ENCODE measurements at places on chromosomes 4 and X.

GRCh38 chr4:118712872-118713271 is 27.7 kb downstream of the METTL14 start:
- no peak for DNase-seq

- DNase-seq: no peak
Observed at GRCh38 chr4:185810746-185811508, 1.1 kb downstream of the SORBS2 start.

- no peak for DNase-seq
Observed at GRCh38 chrX:153491351-153491914, 3.3 kb upstream of the BGN start.

- DNase-seq: no peak
Observed at GRCh38 chr4:145090380-145090779, 7.6 kb downstream of the ANAPC10 start.

- DNase-seq: no peak
Observed at GRCh38 chr4:71648448-71648847, 135.4 kb downstream of the GC start.

DNA sequence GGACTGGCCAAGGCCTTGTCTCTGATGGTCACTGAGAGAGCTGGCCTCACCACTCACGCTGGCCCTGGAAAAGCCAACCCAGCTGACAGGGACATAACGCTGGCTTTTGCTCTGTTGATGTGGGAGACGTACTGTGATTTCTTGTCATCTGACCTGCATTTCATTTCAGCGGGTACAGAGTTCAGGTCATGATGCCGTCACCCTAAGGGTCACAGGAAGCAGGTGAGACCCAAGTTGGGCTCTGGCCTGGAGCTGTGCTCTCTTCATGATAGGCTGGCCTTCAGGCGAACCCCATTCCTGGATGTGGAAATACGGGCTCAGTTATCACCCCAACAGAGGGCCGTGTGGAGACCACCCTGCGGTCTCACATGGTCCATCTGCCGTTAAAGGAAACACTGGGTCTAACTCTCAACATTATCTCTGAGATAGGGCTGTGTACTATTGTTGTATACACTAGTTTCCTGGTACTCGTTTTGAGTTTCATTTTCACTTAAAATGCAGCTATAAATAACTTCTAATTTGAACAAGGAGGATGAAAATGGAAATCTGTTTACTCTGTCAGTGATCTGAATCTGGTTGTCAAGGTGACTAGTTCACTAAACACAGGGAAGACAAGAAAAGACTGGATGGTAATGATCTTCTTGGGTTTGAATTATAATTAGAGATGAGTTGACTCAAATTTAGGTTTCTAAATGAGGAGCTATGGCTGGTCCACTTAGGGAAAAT is 89.1 kb downstream of the TBC1D9 start:
- no peak for DNase-seq

DNA sequence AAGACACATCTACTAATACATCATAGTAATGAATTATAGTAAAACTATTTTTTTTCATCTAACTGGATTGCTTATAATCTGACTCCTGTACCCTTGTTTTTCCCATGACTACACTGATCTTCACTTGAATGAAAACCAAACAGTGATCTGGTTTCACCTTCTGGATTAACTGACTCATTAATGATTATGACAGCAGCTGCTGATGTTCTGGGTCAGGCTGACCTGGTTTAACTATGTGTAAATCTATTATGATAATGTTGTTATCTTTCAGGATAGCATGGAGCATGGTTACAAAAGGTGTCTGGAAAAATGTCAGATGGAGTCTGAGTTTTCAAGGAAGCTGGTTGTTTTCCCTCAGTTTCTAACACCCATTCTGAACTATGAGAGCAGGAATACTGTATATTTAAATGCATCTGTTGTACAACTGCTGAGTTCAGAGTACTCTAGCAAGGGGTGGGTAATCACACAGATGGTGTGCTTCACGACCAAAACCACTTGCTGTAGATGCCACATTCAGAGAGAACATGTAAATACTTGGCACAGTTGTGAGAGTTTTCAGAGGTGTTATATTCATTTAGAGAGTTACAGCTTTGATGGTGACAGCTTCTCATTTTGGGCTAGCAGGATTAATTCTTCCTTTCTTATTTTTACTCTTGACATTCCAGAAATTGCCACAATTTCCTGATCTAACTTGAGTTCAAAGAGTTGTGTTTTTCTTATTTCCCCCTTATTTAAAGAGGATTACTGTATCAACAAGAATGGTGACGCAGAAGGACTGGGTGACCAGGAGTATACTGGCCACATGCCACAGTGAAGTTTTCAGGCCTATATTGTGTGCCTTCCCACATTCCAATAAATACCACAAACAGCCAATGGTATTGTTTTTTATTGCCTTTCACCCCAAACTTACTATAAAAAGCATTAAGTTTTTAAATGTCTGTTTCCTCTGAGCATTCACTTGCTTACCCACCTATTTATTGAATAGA is 249.7 kb upstream of the TET2 start:
- DNase-seq: no peak

GRCh38 chr4:179981161-179981560 is 2262.0 kb upstream of the TENM3 start:
- no peak for DNase-seq

GRCh38 chr4:75849461-75849860 is 52.8 kb downstream of the PPEF2 start:
- DNase-seq: no peak

- no peak for DNase-seq
Observed at GRCh38 chr4:53552711-53553110, 38.6 kb downstream of the LNX1 start.

GRCh38 chr4:8394806-8395205 is 45.7 kb downstream of the ACOX3 start:
- DNase-seq: no peak

DNA sequence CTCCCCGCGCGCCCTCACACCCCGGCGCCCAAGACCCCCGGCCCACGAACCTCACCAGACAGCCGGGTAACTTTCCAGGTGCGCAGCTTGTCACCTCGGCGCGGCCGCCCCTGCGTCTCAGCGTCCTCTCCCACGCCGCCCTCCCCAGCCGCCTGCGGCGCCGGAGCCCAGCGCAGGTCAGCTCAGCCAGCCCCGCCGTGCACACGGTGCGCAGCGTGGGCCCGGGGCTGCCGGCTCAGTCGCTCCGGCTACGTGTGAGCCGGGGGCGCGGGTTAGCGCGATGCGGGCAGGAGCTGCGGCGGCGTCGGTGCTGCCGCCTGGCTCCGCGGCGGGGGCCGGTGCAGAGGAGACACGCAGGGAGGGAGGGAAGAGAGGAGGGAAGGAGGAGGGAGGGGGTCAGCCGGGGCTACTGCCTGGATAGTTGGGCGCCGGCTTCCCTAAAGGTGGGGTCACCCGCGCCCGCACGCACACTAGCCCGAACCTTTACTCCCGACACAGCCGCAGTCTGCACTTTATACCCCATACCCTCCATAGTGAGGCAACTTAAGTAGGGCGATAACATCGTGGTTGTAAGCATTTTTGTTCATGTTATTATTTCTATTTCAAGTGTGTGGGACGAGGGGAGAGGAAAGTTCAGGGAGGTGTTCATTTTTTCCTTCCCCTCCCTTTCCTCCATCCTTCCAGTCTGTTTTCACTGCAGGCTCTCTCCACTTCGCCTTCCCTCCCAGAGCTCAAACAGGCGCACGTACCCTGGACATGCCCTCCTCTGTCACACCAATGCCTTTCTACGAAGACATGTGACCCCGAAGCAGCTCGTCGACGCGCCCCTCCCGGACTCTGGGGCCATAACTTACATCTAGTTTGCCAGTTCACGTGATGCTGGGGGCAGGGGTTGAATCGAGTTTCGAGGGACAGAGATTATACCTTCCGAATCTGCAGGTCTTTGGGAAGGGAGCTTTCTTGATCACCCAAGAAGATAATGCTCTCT is at the start of gene PRKG2:
TSS of gene PRKG2 (minus strand) at position 342 of the 988 bp plus-strand sequence. CDS start 10,175 bp downstream, outside the sequence.
- DNase-seq: no peak

GRCh38 chrX:45622042-45622423 is 421.4 kb upstream of the DIPK2B start:
- DNase-seq: no peak

DNA sequence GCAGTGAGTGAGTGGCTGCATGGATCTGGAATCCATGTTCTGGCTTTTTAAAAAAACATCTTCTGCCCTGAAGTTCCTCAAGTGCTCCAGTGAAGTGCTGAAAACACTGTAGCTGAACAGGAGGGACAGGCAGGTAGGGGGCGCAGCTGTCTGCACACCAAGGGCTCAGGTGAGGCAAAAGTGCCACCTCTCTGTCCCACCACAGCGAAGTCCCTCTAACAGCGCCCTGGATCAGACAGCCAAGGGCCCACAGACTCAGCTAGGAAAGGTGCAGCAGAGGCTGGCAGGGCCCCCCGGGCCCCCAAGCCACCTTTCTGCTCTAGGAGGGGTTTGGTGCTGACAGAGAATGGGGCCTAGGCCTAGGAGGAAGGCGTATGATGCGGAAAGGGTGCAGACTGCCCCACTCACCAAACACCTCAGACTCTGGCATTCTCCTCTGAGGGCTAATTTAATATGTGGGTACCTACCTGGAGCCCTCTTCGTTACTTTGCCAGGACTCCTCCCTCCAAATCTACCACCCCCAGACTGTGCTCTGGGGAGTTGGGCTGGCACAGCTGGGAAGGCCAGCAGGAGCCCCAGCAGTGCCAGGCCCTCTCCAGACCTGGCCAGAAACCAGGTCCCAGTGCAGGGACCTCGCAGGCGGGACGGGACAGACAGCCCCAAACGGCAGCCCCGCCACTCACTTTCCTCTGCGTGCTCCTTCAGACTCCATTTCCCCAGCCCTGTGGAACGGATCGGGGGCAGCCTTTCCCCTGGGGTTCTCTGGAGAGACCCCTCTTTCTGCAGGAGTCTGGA is 73.7 kb downstream of the ENPP6 start:
- DNase-seq: no peak

- DNase-seq: no peak
Observed at GRCh38 chrX:148024425-148025148, 43.5 kb downstream of the FMR1NB start.

Data from naive thymus-derived CD4-positive, alpha-beta T cell (primary cell).